Left ventricle myocardium superior (tissue), 1 donor: ENCODE measurements at places on chromosomes 6 and 20.
A peak's percentile ranks its signal among the peaks of the same experiment; 100 is the strongest.

- no peak for DNase-seq
Observed at GRCh38 chr6:21022343-21023107, 488.3 kb downstream of the CDKAL1 start.

DNA sequence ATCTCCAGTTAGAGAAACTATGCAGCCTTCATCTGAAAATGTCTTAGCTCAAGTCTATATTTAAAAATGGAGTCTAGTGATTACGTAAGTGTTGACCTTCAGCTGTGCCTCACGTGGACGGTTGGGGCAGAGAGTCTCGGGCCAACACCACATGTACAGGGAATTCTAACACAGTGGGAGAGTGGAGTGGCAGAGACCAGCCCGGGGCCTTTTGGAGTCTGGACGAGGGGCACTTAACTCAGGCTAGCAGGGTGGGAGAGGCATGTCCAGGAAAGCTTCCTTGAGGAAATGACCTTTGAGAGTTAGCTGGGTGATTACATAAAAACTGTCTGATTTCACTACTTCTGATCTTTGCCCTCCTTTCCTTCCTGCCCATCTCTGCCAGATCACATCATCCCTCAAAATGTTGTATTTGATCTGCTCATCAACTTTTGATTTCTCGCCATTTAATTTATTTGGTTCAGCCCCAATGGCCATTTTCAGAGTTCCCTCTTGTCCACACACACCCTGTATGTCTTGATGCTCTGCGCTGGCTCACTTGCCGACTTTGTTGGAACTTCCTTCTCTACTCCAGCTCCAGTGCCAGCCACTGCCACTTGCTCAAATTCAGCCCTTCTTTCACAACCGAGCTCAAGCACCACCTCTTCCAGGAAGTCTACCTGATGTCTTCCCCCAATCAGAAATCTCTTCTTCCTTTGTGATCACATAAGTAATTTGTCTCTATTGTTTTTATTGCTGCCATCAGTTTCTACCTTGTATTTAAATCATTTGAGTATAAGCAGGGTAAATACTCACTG, 2.6 kb downstream of the ARMC2 start:
- peak; percentile 66 for DNase-seq

DNA sequence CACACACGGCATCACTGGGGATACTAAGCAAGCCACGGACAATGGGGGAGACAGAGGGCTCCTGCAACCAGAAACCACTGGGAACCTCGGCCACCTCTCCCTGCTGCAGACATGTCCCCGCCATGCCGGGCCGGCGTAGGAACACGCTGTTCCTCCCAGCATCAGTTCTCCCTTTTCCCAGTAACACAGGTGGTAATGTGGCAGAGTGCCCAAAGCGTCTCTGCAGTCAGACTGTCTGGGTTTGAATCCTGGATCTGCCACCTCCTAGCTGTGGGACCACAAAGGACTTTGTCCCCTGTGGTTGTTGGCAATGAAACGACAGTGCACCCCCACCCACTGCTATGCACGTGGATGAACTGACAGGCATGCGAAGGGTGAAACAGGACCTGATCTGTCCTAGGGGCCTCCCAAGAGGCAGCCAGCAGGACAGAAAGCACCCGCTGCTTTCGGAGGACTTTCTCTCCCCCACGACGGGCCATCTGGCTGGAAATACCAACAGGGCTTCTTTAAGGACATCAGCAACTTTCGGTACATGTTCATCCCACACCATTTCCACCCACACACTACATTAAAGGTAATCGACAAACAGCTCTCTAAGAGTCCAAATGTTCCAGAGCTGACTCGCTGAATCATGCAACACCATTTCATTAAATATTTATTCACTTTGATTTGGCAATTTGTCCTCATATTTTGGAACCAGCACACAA, 74.1 kb downstream of the SULF2 start:
- DNase-seq = no peak

DNA sequence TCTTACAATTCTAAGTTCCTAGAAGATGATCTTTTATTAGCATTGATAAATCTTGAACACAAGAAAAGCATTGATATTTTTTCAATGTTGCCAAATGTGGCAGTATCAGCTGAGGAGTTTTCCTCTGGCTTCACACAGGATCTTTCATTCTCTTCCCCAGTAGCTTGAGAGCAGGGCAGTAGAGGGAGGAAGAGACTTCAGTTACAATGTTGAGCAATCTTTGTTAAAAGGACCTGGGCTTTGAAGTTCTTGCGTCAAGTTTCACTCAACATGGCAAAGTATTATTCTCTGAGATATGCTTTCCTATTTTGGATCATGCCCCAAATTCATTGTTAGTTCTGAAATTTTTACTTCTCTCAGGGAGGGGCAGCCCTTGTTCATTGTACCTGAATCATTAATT, 238.0 kb downstream of the COL12A1 start:
- no peak for DNase-seq

DNA sequence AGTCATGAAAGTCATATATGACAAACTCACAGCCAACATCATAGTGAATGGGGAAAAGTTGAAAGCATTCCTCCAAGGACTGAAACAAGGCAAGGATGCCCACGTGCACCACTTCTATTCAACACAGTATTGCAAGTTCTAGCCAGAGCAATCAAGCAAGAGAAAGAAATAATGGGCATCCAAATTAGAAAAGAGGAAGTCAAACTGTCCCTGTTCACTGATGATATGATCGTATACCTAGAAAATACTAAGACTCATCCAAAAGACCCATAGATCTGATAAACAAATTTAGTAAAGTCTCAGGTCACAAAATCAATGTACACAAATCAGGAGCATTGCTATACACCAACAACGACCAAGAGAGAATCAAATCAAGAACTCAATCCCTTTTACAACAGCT, 41.2 kb downstream of the RPP21 start:
- DNase-seq = no peak

- DNase-seq = no peak
Observed at GRCh38 chr20:24955045-24955444, 6.0 kb downstream of the CST7 start.

GRCh38 chr6:166650824-166651807, 24.1 kb upstream of the RPS6KA2 start:
- no peak for DNase-seq
